ENCODE measurements at places on chromosomes 16 and 17.

DNA sequence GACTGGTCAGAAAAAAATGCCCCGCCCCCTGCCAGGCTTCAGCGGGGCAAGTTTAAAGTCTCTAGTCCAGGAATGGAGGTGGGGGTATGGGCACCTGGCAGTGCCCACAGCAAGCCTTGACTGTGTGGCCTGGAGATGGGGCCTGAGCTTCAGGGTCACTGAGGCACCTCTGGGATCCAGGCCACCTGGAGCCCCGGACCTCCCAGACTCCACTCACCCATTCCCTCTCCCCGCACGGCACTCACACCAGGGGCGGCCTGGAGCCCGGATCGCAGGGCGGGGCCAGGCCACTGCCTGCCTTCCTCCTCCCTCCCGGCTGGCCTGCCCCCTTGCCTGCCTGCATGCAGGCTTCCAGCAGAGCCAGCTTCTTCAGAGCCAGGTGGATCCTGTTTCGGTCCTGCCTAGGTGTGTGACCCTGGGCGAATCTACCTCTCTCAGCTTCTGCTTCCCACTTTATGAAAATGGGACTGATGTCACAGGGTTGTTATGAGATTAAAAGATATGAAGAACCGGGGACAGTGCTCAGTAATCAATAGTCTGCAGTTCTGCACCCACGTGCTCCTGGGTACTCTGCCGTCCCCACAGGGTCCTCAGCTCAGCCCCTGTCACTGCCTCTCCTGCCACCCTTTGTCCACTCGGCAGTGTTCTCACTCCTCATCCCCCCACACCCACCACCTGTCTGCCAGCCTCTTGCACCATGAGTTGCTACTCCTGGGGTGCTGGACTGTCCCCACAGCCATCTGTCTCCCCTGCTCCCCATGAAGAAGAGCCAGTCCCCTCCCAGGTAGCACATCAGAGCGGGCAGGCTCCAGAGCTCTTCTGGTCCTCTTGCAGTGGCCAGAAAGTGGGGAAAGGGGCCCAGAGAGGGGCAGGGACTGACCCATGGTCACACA, 1.2 kb upstream of the TCAP start:
- no peak for DNase-seq

GRCh38 chr17:81526662-81527571, 1.3 kb upstream of the FSCN2 start:
- DNase-seq: no peak

DNA sequence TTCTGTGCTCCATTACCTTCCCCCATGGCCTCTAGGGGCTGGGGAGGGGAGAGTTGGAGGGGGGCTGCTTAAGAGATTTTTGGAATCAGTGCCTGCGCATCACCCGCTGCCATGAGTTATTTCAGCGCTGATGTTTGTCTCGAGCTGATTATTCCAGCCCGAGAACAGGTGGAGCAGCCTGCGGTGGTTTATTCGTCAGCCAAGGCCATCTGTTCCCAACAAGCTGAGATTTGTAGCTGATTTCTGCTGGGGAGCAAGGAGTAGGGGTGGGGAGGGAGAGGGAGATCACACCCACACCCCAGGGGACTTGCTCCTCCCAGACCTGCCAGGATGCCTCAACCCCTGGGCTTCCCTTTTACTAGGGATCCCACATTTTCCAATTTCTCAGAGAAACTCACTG, 23.1 kb downstream of the PIPOX start:
- no peak for DNase-seq

GRCh38 chr17:50832864-50833381, 2.5 kb upstream of the WFIKKN2 start:
- no peak for DNase-seq

DNA sequence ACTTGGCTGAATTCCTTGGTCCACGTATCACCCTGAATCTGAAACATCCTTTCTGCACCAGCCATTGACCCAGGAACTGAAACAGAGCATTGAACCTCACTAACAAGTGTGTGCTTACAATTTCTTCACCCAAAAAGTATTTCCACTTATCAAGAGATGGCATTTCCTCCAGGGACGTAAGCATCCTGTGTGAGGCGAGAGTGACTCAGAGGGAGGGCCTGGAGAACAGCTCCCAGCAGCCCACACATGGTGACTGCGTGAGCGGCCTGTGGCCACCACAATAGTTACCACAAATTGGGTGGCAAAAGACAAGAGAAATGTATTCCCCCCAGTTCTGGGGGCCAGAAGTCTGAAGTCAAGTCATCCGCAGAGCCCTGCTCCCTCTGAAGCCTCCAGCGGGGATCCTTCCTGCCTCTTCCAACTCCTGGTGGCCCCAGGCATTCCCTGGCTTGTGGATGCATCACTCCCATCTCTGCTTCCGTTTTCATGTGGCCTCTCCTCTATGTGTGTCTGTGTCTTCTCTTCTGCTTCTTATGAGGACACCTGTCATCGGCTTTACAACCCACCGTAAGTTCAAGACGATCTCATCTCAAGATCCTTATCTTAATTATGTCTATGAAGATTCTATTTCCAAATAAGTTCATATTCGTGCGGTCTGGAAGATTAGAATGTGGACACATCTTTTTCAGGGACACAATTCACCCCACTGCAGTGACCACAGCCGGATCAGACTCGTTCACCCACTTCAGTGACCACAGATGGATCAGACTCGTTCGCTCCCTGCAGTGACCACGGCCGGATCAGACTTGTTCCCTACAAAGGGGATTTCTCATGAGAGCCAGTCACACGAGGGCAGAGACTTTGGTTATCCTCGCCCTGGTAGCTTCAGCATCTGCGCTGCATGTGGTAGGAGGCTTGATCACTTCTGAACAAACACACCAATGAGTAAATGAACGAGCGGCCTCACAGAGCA, 122.6 kb upstream of the FOXF1 start:
- peak; percentile 98 for DNase-seq

Measured in brain microvascular endothelial cell (primary cell).